ENCODE measurements at places on chromosomes 11 and 22.

DNA sequence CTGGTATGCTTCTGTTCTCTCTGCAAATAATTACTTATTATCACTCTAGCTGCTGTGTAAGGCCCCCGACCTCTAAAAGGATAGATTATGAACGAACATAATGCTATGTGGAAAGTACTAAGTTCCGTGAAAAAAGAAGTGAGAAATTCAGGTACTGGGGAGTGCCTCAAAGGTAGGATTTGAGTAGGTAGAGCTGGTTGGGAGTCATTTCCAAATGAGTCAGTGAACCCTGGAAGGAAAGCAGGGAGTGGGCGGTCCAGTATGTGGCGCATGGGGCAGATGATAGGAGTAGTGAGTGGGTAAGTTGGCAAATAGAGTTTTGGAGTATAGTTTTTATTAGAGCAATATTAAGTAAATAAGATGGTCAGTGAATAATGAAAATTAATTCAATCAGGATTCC is 2.4 kb downstream of the ZC3H12C start:
- DNase-seq = no peak

- no peak for DNase-seq
Observed at GRCh38 chr11:34855021-34855753, 61.0 kb downstream of the APIP start.

GRCh38 chr11:90344546-90344945 is 121.7 kb upstream of the CHORDC1 start:
- no peak for DNase-seq

- no peak for DNase-seq
Observed at GRCh38 chr22:37330200-37331033, 48.1 kb downstream of the CYTH4 start.

- DNase-seq = peak; percentile 31
Observed at GRCh38 chr11:61814247-61814957, 2.4 kb downstream of the FADS1 start.

GRCh38 chr11:132062031-132062430 is 691.6 kb downstream of the NTM start:
- DNase-seq = no peak

GRCh38 chr11:12692229-12693075 is 18.2 kb downstream of the TEAD1 start:
- DNase-seq = no peak

- no peak for DNase-seq
Observed at GRCh38 chr11:74784234-74784633, 35.6 kb downstream of the RNF169 start.

DNA sequence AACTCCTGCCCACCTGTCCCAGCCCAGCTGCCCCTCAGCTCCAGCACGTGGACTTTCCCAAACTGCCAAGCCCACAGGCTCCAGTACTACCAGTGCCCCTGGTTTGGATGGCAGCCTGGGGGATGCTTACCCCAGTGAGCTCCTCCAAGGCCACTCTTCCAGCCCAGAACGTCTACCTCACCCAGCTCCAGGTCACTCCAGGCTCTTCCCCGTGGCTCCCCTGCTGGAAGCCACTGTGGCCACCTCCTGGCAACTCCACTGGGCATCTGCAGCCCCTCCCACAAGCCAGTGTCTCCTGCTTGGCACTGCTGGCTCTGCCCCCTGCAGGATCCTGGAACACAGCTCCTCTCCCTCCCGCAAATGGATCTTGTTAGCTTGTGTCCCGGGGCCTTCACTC is 29.3 kb downstream of the LMO1 start:
- no peak for DNase-seq

DNA sequence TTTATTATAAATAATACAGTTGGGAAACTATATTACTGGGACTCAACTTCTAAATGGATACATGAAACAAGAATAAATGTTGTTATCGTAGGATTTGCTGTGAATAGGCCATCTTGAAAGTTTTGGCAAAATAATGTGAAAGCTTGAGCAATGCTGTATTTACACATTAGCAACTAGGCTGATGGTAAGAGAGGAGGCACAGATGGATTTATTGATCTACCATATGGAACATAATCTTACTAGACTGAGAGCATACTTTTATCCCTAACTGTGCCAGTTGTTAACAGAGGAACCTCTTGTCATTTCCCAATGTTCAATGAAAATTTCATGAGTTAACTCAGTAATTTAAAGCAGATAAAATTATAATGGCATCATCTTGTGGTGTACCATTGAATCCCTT is 22.8 kb downstream of the APIP start:
- DNase-seq = no peak

- peak; percentile 25 for DNase-seq
Observed at GRCh38 chr11:13207665-13208594, 69.7 kb upstream of the BMAL1 start.

DNA sequence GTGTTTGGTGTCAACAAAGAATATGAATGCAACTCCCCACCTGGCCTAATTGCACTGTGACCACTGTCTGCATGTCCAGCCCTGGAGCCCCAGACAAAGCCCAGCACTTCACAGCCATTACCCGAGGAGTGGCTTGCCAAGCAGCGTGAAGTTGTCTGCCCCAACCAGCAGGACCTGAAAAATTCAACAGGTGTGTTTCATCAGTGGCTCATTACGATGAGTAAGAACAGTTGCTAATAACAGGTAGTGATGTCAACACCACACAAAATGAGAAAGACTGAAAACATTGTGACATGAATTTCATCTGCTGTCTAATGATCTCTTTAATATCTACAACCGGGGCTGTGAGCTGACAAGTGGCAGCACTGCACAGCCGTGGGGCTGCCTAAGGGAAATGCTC is 10.3 kb downstream of the MRPL21 start:
- no peak for DNase-seq

DNA sequence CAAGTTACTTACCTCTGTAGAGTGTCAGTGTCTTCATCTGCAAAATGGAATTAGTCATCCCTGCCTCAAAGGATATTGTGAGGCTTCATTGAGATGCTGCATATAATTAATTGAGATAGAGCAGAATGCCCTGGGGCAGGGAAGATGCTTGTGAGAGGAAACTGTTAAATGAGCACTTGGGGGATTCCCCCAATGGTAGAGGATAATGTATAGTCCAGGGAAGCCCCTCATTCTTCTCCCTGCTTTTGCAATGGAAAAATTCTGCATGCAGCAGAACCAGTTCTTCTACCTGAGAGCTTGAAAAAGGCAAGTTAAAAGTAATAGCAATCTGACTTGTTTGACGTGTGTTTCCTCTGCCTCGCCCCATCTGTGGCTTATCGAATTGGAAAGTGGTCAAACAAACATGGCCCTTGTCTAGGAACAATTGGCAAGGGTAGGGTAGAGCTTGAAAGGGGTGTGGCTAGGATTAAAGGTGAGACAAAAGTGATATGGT is 90.9 kb downstream of the NAV2 start:
- DNase-seq = no peak

- DNase-seq = no peak
Observed at GRCh38 chr11:19200410-19201201, 1.2 kb downstream of the CSRP3 start.

GRCh38 chr11:22359295-22359694 is 21.1 kb downstream of the SLC17A6 start:
- no peak for DNase-seq

- DNase-seq = no peak
Observed at GRCh38 chr11:32050264-32050663, 40.6 kb upstream of the RCN1 start.

- DNase-seq = no peak
Observed at GRCh38 chr11:17989306-17989705, 23.5 kb downstream of the SERGEF start.

DNA sequence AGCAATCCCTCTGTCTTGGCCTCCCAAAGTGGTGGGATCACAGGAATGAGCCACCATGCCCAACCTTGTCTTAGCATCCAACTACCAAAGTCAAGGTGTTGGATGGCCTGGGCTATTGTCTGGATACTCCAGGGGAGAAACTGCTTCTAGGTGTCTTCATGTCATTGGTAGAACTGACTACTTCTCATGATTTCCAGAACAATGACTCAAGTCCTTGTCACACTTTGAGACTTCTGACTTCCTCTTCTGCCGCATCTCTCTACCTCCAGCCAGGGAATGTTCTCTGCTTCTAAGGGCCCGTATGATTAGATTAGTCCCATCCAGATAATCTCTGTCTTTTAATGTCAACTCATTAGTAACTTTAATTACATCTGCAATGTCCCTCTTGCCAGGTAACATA is 30.6 kb downstream of the APOL6 start:
- no peak for DNase-seq

DNA sequence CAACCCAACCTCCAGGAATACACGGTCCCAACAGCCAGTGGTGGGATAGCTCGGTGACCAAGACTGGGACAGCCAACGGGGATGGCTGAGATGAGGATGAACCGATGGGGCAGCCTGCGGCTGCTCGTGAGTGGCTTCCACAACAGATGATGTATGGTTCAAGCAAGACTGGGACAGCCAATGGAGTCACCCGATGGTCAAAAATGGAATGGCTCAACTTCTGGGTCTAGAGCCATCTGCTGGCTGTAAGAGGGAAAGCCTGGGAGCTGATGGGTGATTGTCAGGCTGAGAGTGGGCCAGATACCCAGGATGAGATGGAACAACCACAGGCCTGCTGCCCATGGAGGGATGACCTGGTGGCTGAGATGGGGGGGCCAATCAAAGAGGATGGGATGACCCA is 35.5 kb downstream of the SYT7 start:
- no peak for DNase-seq

DNA sequence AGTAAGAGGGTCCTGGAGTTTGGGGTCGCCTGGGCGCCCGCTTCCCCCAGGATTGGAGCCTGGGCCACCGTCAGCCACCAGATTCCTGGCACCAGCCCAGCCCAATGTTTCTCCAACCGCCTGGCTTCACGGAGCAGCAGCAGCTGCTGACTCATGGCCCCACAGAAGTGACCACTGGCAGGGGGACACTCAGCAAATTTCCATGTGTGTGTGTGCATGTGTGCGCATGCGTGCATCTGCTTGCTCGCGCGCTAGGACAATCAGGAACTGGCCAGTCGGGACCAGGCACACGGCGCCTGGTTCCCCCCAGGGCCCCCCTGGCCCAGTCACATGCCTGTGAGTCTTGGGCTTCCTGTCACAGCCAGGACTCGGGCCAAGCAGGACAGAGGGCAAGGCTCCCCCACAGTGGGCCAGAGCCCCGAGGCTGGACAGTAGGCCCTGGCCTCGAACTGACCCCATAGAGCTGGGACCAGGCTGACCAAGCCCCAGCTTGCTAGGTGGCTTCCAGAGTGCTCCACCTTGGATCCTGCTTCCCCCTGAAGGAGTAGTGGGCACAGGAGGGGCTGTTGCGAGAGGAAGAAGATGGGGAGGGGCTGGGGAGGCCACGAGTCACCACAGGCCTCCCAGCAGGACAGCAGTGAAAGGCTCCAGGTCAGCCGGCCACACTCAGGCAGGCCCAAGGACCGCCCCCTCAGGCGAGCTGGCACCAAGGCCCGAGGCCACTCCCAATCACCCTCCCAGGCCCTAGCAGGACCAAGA is 3.2 kb downstream of the CTSD start:
- DNase-seq = no peak

DNA sequence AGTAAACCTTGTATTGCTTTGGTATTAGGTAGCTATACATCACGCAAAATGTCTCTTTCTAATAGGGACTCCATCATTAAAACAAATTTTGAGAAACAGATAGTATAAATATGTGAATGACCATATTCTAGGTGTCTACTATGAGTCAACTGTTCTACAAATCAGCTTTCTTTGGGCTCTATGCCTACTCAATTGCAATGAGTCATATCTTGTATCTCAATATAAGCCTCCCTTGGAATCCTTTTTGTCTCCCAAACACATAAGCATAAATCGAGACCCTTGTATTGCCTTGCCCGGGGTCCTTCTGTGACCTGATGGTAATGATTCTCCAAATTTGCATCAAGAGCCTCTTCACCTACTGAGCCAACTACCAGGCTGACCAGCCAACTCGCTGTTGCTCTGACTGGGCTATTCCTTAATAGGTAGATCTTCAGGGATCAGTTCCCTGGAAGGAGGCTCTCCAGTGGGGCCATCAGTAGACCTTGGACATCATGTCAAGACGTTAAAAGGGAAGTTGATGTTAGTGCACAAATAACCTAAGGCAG is 22.2 kb downstream of the BLID start:
- no peak for DNase-seq

DNA sequence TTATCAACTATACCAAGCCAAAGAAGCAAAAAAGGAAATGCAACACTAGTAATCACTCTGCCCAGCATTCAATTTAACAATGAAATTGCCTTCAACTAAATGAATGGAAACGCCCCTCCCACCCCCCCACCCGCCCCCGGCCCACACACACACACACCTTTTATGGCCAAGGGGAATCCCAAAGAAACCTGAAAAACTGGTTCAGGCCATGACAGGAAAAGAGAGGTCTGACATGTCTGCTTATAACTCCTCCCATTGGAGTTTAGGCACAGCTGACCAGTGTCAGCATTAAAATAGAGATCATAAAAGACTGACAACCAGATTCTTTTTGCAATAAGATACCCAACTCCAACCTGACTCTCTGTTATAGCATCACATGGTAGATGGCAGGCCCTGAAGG is 42.6 kb downstream of the ACER3 start:
- no peak for DNase-seq

GRCh38 chr11:84714316-84714780 is 912.8 kb downstream of the DLG2 start:
- DNase-seq = peak; percentile 33

DNA sequence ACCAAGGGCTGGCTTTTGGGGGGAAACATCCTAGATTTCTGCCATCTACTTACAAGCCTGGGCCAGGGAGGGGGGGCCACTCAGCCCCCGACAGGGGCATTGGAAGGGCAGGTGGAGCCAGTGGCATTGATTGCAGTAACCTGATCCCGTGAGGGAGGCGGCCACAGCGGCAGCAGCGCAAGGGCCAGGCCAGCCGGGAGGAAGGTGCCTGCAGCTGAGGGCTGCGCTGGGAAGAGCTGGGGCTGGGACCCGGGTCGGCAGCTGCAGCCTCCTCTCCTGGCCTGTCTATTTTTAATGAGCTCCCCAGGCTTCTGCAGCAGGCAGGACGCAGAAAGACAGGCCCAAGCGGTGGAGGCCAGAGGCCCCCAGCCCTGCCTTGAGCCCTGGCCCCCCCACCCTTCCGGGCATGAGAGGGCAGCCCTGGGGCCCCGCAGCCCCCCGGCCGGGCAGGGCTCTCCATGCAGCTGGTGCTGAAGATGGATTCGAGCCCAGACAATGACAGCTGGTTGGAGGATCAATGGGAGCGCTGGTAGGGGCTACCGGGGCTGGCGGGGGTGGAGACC is 10.6 kb downstream of the FREY1 start:
- DNase-seq = no peak

DNA sequence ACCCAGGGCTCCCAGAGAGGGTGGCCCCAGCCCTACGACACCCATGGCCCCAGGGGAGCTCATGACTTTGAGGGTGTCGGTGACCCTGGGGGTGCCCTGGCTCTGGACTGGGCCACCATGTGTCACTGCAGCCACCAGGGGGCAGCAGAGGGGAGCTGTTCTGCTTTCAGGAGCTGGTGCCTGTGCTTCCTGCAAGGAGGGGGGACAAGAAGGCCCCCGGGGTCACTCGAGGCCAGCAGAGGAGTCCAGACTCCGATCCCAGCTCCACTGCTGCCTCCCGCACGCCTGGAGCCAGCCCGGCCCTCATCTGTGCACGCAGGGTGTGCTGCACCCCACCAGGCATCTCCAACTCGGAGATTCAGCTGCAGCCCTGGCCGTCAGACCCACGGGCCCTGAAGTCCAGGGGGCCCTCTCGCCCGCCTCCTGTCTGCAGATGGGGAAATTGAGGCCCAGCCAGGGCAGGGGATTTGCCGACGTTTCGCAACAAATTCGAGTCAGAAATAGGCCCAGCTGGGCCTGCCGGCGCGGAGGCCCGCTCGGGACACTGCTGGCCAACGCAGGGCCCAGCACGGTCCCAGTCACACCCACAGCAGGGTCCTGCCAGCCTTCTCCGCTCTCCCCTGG is 29.5 kb upstream of the WNT7B start:
- peak; percentile 90 for DNase-seq
